RKO (cell line): ENCODE measurements at places on chromosomes 6 and 20.

GRCh38 chr6:107811591-107812218 lies 12.4 kb downstream of the SCML4 start:
- peak; percentile 15 for DNase-seq

DNA sequence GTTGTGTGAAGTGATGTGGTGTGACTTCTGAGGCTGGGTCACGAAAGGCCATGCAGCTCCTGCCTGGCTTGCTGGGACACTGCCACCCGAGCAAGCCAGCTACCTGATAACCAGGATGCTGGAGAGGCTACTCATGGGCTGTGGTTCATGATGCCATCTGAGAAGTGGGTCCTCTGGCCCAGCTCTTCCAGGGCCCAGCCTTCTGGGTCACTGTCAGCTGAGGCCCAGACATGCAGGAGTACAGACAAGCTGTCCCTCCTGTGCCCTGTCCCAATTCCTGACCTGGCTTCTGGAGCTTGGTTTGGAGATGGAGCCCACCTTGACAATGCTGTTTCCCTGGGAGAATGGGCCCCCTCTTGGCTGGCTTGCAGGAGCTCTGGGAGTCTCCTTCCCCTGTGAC lies 87.0 kb downstream of the DHX35 start:
- no peak for DNase-seq

GRCh38 chr6:46325561-46326530 lies 155.1 kb upstream of the ENPP5 start:
- DNase-seq, result no peak

GRCh38 chr20:49685809-49686208 lies 27.9 kb downstream of the B4GALT5 start:
- DNase-seq, result no peak

DNA sequence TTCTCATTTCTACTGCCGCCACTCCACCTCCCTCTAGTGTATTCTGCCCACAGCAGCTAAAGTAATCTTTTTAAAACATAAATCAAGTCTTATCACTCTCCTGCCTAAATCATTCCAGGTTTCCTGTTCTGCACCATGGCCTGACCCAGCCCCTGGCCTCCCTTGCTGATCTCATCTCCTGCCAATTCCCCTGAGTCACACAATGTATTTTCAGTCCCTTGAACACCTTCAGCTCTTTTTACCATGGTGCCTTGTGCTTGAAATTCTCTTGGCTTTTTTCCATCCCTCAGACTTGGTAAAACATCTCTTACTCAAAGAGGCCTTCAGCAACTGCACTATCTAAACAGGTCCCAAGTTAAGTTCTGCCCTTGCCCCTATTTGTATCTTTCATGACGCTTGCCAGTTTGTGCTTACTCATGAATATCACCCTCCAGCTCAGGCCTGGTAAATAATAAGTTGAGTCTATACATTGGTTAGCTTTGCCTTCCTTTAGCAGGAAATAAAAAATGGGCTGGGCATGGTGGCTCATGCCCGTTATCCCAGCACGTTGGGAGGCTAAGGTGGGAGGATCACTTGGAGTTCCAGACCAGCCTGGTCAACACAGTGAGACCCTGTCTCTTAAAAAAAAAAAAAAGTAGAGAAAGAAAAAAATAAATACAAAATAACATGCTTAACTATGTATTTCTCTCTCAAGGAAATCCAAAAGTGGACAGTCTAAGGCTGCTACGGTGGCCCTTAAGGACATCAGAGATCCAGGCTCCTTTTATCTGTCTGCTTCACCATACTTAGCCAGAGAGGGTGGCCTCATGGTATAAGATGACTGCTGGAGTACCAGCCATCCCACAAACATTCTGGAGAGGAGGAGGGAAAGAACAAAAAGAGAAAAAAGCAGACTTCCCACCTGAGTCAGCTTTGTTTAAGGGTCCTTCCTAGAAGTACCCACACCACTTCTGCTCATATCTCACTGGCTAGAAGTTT lies 62.2 kb downstream of the ARFGEF2 start:
- DNase-seq, result peak; percentile 56

DNA sequence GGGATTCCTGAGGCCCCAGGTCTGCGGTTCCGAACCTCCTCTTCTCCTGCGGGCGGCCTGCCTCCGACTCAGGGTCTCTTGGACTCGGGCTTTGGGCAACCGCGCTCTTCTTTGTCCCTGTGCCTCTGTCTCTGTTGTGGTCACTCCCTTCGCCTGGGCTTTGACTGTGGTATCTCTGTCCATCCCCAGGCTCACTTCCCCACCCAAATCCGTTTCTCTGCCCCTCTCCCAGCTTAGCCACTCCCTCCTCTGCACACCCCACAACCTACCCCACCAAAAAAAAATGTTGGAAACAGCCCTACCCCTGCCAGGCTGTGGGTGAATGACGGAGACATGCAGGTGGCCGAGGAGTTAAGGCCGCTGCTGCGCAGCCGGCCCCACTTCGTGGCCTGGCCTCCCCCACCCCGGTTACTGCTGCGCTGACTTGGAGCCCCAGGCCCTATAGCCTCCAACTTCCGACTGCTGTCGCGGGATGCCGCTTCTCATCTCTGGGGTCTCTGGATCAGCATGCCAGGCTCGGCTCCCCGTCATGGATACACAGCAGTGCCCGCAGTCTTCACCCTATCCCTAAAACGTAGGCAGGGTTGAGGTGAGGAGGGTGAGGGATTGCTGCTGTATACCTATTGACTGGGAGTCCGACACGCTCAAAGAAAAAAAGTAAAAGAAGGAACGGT lies 2.7 kb upstream of the MAFB start:
- no peak for DNase-seq

GRCh38 chr6:146146836-146147235 lies 118.0 kb downstream of the GRM1 start:
- no peak for DNase-seq

DNA sequence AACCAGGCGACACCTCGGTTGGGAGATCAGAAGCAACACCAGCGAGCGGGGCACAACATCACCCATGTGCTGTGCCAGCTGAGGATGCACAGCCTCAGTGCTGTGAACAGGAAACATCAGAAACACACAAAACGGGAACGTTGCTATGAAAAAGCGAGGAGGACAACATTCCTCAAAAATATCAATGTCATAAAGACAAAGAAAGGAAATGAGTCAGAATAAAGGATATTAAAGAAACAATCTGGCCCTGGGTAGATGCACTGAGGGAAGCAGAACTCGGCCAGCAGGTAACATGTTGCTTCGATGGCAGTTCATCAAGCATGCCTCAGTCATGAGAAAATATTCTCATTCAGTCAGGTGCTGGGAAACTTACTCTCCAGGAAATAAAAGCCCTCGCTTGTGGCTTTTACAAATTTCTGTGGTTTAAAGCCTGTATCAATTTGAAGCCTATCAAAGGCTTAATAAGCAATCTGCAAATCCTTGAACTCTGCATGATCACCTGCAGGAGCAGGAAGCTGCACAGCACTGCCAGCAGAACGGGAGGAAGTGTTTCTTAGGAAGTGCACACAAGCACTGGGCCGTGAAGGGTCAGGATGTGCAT lies 77.5 kb downstream of the GINS1 start:
- no peak for DNase-seq

GRCh38 chr20:23257848-23258746 lies 92.5 kb upstream of the NXT1 start:
- DNase-seq, result peak; percentile 69

DNA sequence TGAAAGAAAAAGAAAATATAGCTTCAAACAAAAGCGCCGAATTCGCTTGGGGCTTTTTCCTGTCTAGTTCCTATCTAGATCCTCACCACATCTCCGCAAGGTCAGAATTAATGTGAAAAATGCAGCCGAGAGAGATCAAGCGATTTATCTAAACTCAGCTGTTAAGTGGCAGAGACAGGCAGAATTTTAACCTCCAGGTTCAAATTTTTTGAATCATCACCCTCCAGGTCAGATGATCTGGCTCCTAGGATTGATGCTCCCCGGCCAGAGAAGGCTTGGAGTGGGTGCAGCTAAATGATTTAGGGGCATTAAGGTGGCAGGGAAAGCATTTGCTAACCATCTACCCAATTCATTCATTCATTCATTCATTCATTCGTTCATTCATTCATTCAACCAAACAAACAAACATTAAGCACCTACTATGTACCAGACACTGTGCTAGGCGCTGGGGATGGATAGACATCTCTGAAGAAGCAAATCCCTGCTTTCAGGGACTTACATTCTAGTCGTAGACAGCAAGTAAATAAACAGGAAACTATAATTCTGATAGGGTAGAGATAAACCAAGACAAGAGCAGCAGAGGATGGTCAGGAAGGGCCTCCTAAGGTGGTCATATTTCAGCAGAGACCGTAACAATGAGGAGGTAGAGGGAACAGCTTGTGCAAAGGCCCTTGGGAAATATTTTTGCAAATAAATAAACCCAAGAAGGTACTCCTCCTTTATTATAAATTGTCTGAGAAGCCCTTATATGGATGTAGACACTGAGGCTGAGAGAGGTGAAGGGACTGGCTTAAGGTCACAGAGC lies 672 bp upstream of the UBE2V1 start:
- peak; percentile 55 for DNase-seq
